ENCODE measurements at places on chromosomes 16 and 17.

GRCh38 chr17:75891022-75891604 lies 5.6 kb downstream of the TRIM65 start:
- no peak for DNase-seq

DNA sequence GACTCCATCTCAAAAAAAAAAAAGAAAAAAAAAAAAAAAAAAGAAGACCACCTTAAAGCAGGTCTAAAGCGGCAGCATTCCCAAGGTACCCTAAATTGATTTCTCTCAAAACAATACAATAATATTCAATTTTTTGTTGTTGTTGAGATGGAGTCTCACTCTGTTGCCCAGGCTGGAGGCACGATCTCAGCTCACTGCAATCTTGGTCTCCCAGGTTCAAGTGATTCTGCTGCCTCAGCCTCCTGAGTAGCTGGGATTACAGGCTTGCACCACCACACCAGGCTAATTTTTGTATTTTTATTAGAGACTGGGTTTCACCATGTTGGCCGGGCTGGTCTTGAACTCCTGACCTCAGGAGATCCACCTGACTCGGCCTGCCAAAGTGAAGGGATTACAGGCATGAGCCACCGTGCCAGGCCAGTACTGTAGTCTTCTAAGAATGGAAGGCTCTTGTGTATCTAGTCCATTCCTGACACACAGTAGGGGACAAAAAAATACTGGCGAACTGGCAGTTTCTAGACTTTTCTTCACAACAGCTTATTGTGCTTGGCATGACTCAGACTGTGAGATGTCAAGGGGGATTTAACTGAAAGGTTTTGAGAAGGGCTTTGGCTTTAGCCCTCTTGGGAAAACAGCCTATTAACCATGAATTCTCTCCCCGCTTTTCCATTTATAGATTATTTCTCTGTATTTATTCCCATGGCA lies 17.3 kb downstream of the CDR2 start:
- DNase-seq: no peak

- peak; percentile 46 for DNase-seq
These were observed 7.0 kb downstream of the KRT14 start for GRCh38 chr17:41579484-41580243.

GRCh38 chr17:48155889-48156611 lies 48.5 kb downstream of the SNX11 start:
- DNase-seq: no peak

GRCh38 chr17:7219812-7220592 lies at the start of the genes ACADVL and DLG4:
Gene ACADVL (plus strand): TSS chr17:7219938. CDS start chr17:7219985, 47 bp downstream.
Gene DLG4 (minus strand): TSS chr17:7219836.
- no peak for DNase-seq

- DNase-seq: no peak
These were observed 338.9 kb upstream of the C16orf82 start for GRCh38 chr16:26727848-26728247.

DNA sequence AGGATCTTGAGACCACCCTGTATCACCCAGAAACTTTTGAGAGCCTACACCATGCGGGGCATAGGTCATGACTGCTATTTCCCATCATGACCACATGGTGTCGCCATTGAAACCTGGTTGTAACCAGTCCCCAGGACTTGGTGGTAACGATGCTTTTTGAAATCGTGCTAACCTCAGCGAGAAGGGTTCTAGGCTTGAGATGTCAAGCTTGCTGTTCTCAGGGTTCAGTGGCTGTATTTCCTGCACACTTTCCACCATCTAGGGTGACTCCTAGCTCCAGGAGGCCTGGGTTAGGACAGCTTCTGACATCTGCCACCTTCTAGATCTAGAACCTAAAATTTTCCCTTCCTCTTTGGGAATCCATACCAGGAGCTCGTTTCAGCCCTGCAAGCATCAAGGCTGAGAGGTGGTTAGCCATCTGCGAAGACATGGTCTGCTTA lies 13.0 kb upstream of the SPNS3 start:
- DNase-seq: peak; percentile 22

GRCh38 chr16:12881182-12881581 lies 20.2 kb upstream of the SHISA9 start:
- no peak for DNase-seq

DNA sequence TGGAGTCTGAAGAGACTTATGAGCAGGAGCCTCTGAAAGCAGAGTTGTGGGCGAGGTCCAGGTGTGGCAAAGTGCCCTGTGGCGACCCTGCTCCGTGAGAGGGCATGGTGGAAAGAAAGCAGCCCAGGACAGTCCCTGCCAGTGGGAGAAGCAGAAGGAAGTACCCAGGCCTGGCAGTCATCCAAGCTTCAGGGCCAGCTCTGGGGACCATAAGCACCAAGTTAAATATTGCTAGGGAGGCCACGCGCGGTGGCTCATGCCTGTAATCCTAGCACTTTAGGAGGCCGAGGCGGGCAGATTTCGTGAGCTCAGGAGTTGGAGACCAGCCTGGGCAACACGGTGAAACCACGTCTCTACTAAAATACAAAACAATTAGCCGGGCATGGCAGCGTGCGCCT lies 4.9 kb upstream of the ASGR1 start:
- DNase-seq: no peak

- DNase-seq: no peak
These were observed 35.4 kb downstream of the MRPS23 start for GRCh38 chr17:57814421-57814820.

- no peak for DNase-seq
These were observed 15.5 kb downstream of the MAP1LC3B start for GRCh38 chr16:87407511-87408112.

- DNase-seq: no peak
These were observed 85.9 kb upstream of the GSE1 start for GRCh38 chr16:85527042-85527766.

GRCh38 chr17:69634844-69635243 lies 220.3 kb downstream of the MAP2K6 start:
- no peak for DNase-seq

DNA sequence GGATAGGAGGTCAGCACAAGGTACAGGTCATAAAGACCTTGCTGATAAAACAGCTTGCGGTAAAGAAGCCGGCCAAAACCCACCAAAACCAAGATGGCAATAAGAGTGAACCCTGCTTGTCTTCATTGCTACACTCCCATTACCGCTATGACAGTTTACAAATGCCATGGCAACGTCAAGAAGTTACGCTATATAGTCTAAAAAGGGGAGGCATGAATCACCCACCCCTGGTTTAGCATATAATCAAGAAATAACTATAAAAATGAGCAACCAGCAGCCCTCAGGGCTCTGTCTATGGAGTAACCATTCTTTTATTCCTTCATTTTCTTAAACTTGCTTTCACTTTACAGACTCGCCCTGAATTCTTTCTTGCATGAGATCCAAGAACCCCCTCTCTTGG lies 1.0 kb upstream of the HSBP1 start:
- DNase-seq: no peak

DNA sequence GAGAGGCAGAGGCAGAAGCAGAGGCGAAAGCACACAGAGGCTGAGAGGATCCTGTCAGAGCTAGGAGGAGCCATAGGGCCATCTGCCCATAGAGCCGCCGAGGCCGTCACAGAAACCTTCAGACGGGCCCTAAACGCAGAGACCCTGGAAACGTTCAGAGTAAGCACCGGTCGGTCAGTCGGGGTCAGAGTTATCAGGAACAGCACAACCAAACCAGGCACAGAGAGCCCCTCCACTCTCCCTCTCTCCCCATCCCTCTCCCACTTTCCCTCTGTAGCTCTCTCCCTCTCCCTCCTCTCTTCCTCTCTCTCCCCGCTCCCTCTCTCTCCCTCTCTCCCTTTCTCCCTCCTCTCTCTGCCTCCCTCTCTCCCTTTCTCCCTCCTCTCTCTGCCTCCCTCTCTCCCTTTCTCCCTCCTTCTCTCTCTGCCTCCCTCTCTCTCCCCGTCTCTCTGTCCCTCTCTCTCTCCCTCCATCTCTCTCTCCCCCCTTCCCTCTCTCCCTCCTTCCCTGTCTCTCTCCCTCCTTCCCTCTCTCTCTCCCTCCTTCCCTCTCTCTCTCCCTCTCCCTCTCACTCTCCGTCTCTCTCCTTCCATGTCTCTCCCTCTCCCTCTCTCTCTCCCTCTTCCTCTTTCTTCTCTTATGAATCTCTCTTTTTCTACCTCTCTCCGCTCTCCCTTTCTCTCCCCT lies 138.9 kb downstream of the C16orf95 start:
- DNase-seq: no peak

DNA sequence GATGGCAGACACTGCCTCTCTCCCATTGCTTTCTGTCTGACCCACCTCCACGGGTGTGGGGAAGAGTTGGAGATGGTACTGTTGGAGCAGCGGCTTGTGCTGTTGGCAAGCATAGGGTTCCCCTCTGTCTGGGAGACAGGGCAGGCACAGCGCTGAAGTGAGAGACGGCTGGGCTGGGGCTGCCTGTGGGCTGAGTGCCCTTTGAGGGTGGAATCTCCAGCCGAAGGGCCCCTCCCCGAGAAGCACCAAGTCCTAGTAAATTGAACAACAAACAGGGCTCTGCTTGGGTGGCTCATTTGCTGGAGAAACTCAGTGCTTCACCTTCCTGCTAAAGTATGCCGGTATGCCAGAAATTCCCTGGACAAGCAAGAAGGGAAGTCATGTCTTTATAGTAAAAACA lies 79.7 kb downstream of the KSR1 start:
- DNase-seq: no peak

- DNase-seq: no peak
These were observed 18.7 kb downstream of the TNS4 start for GRCh38 chr17:40482722-40483121.

DNA sequence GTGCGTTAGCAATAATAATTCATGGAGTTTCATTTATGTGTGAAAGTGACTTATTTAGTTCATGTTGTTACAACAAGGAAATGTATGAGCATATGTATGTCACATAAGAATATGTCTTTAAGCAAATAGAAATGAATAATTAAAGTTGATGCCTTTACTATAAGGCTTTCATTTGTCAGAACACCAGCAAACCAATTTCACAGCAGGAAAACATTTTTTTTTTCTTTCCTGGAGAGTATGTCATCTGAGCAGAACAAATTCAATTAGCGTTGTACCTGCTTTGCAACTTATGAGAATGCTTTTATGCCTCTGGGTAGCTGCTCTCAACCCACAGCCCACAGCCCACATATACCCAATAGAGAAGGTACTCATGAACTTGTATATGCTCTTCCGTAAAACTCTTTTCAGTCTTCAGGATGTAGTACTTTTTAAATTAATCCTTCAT lies 26.3 kb upstream of the APOH start:
- DNase-seq: no peak

DNA sequence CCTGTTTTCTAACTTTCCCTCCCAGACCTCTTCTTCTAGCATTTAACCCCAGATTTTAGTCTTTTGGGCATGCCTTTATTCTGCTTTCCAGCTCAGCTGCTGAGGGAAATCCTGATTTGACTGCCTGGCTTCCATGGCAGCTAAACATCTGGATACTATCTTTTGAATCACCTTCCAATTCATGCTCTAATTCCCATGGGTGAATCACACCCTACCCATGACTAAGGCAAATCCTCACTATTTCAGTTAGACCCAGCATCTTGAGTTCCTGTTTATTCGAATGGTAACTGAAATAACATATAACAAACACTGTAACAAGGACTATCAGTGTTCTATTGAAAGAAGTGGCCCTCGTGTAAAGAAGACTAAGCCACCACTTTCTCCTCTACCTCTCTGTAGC lies 29.8 kb downstream of the CA10 start:
- DNase-seq: no peak

- peak; percentile 48 for DNase-seq
These were observed at the start of gene CACNG3 for GRCh38 chr16:24255456-24256371. Gene CACNG3 (plus strand): TSS chr16:24256335. CDS start chr16:24256755, 420 bp downstream.

GRCh38 chr17:38637951-38638350 lies 32.2 kb upstream of the SRCIN1 start:
- no peak for DNase-seq

- no peak for DNase-seq
These were observed 71.0 kb downstream of the RBBP6 start for GRCh38 chr16:24610416-24610755.

GRCh38 chr17:11969565-11969964 lies 27.7 kb downstream of the ZNF18 start:
- no peak for DNase-seq

- DNase-seq: no peak
These were observed 81.1 kb downstream of the TNRC6C start for GRCh38 chr17:78039581-78039980.

All from NCI-H1048 (cell line).